T-helper 2 cell (primary cell): ENCODE measurements at places on chromosomes 7 and 10.
A peak's percentile ranks its signal among the peaks of the same experiment; 100 is the strongest.

DNA sequence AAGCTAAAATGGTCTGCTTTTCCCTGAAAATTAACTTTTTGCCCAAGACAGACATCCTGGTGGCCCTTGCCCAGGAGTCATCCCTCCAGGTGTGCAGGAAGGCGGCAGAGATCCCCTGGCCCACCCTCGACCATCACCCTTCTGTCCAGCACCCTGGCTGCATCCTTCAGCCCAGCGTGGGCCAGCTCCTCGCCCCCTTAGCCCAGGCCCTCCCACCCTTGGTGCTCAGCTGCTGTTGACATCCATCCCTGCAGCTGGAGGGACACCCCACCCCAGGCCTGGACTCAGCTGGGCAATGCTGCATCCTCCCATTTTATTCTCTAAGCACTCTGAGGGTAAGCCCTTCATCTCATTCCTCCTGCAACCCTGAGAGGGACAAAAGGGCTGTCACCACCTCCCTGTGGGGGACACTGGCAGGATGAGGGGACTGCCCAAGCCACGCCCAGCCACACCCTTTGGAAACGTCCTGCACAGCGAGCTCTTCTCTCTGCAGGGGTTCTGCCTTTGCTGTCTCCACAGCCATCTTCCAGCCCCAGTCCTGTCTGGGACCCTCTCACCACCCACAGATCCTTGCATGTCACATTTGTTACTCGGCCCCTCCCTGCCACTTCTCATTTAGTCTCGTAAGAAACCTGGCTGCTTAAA, 30.7 kb downstream of the EN2 start:
- DNase-seq = no peak

- no peak for DNase-seq
Observed at GRCh38 chr7:150675714-150676113, 9.8 kb upstream of the GIMAP2 start.

- no peak for DNase-seq
Observed at GRCh38 chr7:29748286-29749099, 57.8 kb upstream of the WIPF3 start.

DNA sequence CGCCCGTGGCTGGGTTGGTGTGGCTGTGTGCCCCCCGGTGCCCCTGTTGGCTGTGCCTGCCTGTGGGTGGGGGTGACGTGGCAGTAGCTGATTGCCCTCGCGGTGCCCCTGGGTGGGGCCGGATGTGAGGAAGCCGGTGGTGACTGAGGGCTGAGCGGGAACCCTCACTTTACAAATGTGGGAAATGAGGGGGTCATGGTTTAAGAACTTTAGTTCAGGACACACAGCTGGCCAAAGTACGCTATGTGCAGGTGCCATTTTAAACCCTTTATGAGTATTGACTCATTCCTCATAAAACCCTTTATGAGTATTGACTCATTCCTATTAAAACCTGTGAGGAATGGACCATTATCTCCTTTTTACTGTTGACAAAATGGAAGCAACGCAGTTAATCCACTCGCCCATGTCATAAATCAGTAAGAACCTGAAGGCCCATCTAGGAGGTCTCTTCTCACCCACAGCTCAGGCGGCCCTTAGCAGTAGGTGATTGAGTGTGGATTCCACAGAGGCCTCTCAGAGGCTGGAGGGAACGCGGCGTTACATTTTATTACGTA, 290.1 kb upstream of the COBL start:
- DNase-seq = no peak

DNA sequence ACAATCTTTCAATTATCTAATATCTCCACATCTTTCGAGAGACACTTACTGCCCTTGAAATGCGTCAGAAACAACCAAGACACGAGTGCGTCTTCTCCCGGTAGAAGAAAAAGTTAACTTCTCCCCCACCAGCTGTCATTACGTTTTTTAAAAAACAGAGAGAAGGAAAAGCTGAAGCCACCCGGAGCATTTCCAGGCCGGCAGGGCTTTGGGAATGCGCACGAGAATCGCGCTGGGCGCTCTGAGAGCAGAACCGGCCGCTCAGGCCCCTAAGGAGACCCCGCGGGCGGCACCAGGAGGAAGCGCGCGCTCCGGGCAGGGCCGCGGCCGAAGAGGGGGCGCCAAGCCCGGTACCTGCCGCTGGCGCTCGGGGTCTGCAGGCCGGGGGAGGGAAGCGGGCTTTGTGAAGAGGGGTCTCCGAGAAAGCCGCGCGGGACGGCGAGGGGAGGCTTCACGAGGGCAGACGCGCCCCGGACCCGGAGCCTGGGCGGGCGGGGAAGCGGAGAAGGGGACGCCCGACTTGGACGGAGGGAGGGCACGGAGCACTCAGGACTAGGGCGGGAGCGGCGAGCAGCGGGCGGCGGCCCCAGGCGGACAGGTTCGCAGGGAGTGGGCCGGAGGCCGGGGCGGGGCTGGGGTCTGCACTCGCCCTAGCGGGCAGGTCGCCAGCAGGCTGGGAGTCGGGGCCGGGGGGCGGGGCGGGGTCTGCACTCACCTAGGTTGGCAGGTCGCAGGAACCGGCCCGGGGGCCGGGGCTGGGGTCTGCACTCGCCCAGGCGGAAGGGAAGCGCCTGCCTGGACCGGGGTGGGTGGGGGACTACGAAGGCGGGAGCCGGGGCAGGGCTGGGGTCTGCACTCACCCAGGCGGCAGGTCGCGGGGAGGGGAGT, 932 bp downstream of the ESYT2 start:
- peak; percentile 58 for DNase-seq

GRCh38 chr10:133251388-133252222, 13.9 kb downstream of the VENTX start:
- DNase-seq = no peak

GRCh38 chr7:142612237-142612881, 136.9 kb upstream of the PRSS1 start:
- DNase-seq = no peak

DNA sequence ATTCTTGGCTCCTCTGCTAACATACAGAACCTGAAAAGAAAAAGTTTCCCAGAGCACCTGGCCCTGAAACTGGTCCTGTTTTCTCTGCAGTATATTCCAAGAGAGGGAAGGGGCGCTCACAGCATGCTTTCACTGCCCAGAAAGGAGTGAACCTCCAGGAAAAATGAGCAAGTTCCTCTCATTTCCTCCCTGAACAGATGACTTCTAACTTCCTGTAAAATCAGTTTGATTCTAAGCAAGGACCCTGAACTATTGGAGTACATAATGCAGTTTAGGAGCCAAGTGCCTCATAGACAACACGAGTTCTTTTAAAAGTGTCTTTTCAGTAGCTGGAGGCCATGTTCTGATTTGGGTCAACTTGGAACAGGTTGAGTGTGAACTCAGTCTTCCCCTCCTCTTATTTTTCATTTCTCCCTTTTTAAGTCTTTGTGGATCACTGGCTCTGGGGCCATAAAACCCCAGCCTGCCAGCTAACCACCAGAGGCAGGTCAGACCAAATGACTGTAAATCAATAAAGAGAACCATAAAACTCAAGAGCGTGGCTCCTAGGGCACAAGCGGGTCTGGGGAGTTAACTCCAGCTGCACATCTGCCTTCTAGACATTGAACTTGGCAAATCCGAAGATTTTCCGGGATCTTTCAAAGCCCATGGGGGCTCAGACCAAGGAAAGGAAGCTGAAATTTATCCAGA, 5.9 kb upstream of the LRRC18 start:
- DNase-seq = no peak

- no peak for DNase-seq
Observed at GRCh38 chr10:126397156-126397555, 8.9 kb upstream of the ADAM12 start.

DNA sequence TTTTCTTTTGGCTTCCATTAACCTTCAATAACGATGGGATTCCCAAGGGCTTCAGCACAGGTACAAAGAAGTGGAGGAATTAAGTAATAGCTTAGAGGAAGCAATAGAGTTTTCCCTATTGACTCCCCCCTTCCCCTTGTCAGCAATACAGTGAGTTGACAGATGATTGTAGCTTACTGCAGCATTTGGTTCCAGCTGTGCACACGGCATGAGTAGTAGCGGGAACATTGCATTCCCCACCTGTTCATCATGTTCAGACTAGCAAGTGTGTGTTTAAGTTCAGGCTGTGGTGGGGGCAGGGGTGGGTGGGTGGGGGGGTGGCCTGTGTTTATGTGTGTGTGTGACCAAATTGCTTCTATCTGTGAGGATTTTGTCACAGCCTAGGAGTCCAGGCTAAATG, 4.6 kb upstream of the ADRA2A start:
- no peak for DNase-seq

- no peak for DNase-seq
Observed at GRCh38 chr7:136309407-136309806, 332.2 kb upstream of the MTPN start.

GRCh38 chr10:687583-688311, 1.7 kb downstream of the DIP2C start:
- DNase-seq = no peak

DNA sequence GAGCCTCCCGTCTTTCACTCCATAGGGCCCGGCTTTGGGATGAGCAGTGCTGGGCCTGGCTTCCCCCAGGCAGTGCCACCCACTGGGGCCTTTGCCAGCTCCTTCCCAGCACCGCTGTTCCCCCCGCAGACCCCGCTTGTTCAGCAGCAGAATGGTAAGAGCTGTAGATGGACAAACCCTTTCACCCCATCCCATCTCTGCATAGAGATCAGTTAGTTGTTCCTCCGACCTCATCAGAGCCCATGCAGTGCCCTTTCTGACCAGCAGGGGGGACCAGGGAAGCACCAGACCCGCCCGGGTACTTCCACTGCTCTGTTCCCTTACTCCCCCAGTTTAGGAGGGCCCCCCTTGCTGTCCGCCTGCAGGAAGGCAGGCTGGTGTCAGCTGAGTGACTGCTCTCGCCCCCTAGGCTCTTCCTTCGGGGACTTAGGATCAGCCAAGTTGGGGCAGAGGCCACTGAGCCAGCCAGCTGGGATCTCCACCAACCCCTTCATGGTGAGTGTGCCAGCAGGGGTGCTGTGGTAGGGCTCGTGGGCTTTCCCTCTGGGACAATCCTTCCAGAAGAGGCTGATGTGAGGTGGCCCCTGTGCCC, 9.8 kb downstream of the SAP25 start:
- peak; percentile 60 for DNase-seq

DNA sequence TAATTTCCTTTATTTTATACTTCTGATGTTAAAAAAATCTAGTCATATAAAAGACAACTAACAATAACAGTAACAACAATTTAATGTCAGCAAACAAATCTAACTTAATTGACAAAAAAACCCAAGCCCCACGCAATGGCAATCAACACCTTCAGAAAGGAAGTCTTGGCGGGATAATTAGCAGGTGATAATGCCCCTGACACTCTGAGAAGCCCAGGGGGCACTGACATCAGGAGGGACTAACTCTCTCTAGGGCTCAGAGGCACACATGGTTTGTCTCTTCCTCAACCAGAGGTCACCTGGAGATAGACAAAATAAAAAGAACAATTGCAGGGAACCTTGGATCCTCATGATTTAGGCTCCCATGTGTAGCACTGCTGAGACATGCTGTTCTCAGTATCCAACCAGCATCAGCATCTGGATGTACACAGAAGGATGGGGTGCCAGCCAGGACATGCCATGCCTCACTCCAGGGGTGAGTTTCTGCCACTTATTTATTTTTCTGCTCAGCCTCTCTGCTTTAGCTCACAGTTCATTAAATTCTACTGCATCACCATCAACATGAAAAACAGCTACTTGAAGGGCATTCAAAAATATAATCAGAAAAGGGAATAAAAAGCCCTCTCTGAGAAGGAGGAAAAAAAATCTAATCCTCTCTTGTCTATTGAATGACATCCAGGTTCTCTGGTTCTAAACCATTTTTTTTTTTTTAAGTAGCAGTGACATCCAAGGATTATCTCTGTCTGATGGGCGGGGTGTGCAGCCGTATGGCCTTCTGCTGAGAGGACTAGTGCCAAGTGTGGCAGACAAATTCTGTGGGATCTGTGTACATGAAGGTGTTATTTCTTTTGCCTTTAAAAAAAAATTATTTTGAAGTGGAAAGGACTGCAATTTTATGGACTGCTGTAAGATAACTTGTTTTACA, 96.3 kb downstream of the ATXN7L1 start:
- DNase-seq = no peak

DNA sequence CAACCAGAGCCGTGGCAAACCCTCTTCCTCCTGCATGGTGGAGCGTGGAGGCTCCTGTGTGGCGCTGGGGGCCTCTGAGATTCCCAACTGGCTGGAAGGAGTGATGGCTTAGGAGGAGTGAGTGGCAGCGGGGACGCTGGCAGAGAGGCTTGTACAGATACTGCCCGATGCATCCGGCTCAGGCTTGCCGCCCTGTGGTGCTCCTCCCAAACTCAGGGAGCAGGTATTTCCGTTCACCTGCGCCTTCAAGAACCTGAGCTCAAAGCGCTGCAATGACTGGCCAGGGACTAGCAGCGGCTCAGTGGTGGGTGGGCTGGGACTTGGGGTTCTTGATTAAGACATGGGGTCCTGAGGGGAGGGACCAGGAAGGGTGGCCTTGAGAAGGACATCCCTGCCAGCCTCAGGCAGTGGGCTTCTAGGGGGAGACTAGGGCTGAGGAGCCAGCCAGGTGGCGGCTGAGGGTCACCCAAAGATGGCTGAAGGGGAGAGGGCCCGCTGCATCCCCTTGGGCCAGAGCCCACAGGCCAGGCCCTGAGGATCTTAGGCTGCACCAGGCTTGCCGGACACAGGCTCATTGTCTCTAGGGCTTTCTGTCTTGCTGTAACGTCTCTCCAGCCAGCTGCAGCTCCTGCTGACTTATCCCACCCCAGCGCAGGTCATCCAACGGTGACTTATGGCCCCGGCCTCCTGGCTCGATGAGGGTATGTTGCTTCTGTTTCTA, 3.2 kb downstream of the ZNF775 start:
- DNase-seq = no peak
